ENCODE measurements at places on chromosomes 11 and 22.

DNA sequence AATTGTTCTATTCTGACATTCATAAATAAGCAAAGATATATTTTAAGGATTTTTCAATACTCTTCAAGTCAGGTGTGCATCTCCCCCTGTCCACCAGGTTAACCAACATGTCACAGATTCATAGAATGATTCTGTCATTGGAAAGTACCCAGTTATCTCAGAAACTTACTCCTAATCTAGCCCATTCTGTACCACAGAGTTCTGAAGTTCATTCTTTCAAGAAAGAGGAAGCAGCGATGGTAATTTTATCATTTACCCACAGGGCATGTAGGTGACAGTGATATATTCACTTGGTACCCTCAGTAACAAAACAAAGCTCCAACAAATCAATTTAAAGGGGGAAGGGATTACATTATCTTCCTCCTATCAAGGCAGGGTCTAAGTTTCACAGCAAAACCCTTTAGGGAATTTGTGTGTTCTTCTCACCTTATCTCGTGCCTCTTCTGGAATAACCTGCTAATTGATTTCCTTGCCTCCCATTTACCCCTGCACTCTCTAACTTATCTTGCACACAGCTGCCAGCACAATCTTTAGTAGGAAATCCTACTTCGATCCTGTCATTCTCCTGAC, 19.0 kb upstream of the MPPED2 start:
- DNase-seq = no peak

GRCh38 chr11:61532134-61533038, 23.8 kb downstream of the LRRC10B start:
- DNase-seq = no peak

DNA sequence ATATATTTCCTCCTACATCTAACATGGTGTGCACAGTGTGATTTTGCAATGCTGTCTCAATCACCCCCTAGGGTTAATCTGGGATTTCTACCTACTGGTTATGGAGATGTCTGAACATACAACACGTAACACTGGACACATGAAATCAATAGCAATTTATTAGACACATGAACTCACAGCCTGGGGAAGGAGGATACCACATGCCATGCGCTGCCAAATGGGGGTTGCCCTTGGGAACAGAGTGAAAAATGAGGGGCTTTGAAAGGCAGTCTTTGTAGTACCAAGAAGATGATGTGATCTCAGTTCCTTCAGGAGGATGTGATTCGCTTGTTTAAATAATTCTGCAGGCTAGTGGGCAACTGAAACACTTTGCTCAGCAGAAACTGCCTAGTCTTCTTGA, 253.6 kb upstream of the LRRC4C start:
- DNase-seq = no peak

- DNase-seq = no peak
Measured at GRCh38 chr11:130183878-130184610, 24.5 kb downstream of the ST14 start.

Measured in neuronal stem cell (in vitro differentiated cells).